ENCODE measurements at places on chromosomes 12 and 14.
A peak's percentile ranks its signal among the peaks of the same experiment; 100 is the strongest.

DNA sequence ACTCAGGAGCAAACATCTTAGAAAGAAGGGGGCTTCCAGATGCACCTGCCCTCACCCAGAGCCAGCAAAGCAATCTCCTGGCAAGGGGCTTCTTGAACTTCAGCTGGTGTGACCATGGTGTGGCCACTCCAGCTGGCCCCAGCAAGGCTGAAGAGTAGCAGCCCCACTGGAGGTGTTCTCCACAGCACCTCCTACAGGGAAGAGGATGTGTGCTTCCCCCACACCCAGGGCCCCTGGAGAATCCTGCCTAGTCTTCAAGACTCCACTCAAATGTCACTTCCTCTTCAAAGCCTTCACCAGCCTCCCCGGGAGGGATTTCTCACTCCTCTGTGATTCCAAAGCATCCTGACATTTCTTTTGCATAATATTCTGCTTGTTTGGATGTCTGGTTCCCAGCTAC is 8.5 kb downstream of the RAB15 start:
- DNase-seq = no peak

GRCh38 chr14:23559010-23559925 is 3.2 kb downstream of the THTPA start:
- DNase-seq = peak; percentile 39

DNA sequence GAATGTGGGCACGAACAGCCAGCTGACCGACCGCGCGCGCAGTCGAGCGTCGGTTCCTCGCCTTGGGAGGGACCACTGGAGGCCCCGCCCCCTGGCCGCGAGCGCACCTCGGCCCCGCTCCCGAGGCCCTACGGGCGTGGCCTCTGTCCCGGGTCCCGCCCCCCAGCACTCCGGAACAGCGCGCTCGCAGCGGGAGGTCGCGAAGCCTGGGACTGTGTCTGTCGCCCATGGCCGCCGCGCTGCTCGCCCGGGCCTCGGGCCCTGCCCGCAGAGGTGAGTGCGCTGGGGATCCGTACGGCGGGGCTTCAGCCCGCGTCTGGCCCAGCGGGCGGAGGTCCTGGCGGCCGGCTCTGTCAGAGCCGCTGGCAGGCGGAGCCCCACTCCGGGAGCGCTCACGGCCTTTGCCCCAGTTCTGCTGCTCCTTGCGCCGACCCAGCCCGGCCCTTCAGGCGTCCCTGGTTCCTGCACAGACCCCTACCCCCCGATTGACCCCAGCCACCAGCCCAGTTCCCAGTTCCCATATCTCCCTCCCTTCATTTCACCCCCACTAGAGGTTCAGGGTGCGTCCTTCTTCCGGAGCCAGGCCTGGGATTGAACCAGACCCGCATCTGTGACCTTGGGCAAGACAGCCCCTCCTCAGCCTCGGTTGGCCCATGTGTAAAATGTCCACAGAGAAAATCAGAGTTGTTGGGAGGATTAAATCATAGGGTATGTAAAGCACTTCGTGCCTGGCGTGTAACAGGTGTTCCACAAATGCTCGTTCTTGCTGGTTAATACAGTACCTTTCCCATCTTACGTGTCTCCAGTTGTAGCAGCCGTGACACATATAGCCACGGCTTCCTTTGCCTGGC is at the start of gene ACADS:
Gene ACADS (plus strand): TSS at position 168 of the 851 bp plus-strand sequence. CDS start 60 bp downstream, at position 228.
- DNase-seq = peak; percentile 80

DNA sequence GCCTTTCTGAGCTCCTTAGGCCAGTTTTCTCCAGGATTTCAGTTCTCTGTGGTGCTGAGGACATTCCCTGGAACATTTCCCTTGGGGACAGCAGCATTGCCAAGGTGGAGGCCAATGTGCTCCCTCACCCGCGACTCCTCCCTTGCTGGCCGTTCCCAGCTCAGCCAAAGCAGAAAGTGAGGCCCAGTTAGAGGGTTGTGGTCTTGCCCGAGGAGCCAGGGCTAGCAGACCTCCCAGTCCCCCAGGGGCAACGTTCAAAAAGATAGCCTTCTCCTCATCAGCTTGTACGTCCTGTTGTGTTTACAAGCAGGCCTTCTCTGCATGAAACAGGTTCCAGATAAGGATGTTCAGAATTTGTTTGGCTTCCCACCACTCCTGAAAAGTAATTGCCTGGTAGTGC is 78.4 kb downstream of the SSPN start:
- DNase-seq = no peak

- DNase-seq = no peak
These were observed 6.0 kb upstream of the KRT71 start for GRCh38 chr12:52558781-52559445.

DNA sequence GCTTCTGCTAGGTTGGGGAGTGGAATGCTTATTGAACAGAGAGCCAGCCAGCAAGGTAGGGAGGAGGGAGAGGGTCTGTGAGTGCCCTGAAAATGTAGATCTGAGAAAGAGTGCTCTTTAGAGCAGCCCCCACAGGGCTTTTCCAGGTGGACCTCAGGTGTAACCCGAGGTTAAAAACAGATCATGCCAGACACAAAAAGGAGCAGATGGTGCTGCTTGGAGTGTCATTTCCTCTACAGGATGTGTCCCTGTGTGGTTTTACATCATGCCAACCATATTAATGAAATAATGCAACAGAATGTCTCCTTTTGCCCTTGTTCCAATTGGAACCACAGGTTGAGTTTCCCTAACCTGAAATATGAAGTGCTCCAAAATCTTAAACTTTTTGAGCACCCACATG is 6.4 kb downstream of the SUSD6 start:
- no peak for DNase-seq

DNA sequence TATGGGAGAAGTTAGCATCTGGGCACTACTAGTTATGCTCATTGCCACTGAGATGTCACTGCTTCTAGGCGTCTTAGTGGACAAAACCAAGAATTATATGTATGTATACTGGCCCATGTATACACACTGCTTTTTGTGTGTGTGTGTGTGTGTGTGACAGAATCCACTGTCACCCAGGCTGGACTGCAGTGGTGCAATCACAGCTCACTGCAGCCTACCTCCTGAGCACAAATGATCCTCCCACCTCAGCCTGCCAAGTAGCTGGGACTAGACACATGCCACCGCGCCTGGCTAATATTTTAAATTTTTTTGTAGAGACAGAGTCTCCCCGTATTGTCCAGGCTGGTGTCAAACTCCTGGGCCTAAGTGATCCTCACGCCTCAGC is 25.2 kb downstream of the LIMA1 start:
- DNase-seq = no peak

DNA sequence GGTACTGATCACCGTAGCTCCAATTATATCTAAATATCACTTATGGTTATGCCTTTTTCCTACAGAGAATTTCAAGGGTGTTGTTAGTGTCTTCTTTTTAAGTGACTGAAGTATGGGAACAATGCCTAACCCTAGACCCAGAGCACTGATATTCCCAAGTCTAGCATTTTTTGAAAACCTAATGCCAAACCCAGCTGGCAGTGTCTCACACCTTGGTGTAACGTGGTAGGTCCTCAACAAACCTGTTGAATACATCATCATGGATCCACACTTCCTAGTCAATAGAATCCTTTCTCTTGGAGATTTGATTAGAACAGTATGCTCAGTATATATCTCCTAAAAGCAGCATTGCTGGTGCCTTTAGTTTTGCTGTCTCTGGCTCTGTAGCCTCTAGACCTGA is 37.7 kb upstream of the RMST start:
- no peak for DNase-seq

DNA sequence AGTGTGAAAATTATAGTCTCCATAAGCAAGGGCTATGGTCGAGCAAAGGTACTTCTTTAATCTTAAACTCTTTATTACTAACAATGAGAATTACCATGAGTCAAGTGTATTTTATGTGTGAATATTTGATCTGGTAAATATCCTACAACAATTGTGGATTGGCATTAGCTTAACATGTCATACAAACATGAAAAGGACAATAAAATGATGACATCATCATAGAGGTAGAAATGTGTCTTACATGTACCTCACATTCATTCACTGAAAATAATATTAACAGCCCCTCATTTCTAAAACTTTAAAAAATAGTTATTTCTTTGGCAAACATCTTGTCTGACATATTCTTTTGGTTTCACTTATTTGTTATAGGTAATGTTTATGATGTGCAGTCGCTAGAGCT is 355.0 kb downstream of the NAV3 start:
- DNase-seq = no peak

DNA sequence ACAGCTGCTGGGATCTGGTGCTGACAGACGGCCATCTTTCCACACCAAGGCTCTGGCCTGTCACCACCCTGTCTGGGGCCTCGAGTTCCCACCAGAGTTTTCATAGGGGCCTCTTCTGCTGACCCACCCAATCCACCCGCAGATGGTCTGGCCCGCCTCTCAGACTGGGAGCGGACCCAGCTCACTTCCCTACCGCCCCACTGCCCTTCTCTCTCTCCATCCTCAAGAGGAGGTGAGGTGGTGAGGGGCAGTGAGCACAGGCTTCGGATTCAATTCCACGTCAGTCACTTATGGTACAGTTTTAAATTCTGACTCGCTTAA is 12.3 kb upstream of the RPS6KL1 start:
- DNase-seq = no peak

DNA sequence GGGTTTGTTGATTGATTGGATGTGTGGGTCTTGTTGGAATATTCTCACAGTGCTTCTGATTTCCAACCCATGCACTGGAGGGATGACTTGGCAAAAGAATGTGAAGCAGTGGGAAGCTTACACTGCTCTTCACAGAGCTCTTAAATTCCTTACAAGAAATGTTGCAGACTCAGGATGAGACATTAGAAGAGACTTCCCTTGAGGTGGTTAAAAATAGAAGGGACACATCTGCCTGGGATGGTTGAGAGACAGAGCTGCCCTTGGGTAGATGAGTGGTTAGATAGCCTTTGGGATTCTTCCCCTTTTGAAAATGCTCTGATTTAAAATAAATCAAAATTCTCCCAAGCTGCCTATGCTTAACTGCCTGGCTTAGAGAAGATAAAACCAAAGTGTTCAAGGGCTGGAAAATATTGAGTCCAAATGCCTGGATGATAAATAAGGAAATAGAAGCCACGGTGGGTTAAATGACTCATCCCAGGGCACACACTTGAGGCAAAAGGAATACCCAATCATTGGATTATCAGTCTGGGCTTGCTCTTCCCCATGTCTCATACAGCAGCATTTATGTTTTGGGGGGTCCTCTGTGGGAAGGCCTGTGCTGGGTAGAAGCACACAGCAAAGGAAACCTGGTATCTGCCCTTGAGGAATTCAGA is 264.3 kb downstream of the AKAP6 start:
- no peak for DNase-seq

DNA sequence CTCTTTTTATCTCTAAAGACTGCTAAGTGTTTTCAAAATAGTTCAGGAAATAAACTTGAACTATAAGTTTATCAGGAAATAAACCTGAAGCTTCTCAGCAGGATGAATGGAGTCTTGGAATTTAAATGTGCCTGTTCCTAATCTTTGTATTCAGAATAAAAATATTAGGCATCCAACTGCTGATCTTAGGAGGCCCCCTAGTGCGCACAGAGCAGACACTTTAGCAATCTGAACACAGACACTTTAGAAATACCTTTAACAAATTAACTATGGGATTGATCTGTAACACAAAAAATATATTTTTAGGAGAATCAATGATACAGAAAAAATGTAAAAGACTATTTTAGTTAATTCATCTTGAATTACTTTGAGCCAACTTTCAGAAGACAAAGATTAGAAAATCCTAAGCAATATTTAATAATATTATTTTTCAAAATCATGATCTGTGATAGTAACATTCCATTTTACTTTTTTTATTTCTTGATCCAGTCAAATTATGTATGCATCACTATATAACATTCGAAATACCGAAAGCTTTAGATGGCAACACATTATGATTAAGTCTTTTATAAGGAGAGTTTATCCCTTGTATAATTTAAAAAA is 80.9 kb downstream of the SLC41A2 start:
- no peak for DNase-seq

GRCh38 chr14:75153295-75153694 is 23.1 kb downstream of the TMED10 start:
- DNase-seq = no peak

- DNase-seq = no peak
These were observed 2.7 kb downstream of the LRRC43 start for GRCh38 chr12:122185494-122186082.

- no peak for DNase-seq
These were observed 4.4 kb downstream of the TRMT61A start for GRCh38 chr14:103533137-103533998.

- no peak for DNase-seq
These were observed 17.1 kb downstream of the SPX start for GRCh38 chr12:21543151-21543550.

- DNase-seq = no peak
These were observed 705.1 kb downstream of the MED13L start for GRCh38 chr12:115572440-115572839.

GRCh38 chr12:79415321-79415720 is 275.4 kb downstream of the PAWR start:
- no peak for DNase-seq

DNA sequence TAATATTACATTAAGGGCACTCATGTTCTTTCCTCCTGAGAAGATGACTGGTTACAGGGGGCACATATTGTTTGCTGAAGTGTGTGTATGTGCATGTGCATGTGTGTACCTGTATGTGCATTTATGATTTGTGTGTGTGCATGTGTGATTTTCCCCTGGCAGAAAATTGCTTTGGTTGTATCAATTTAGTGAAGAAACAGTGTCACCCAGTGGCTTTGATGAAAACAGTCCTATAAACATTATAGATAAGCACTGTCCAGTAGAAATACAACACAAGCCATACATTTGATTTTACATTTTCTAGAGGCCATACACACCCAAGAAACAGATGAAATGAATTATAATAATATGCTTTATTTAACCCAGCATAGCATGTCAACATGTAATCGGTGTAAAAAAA is 8.6 kb downstream of the PDE3A start:
- no peak for DNase-seq

DNA sequence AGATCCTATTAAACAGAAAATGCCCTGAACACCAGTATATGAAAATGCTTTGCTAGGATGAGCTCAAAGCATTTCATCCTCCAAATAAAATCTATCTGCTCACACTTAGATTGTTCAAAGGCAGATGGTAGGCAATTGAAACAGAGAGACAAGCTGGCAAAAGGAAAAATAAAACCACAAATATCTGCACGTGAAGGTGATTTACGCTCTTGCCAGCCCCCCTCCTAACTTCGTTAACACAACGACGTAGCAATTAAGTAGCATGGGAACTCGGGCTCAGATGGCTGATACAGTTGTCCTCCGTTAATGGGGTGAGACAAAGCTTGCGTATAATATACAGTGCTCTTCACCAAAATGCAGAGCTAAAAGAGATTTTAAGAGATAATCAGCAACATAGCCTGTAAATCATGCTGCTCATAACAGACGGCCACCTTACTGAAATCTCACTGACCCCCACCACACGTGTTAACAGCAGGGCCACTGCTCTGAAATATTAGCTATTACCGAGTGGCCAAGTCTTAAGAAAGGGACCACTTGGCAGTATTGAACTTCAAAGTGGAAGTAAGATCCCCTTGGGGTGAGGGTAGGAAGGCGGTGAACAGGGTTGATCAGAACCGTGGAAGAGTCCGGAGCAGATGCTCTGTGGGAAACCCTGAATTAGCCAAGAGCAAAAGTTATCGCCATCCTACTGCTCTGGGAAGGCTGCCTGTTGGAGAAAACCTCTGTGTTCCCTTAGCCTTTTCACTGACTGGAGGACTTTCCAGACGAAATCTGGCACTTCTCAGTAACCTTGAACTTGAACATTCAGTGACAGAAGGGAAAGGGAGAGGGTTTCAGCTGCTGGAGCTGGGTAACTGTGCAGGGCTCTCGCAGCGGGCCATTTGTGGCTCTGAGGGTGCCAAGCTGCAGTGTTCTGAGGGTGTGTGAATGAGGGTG is 23.1 kb downstream of the ETV6 start:
- no peak for DNase-seq
